Skin of body (tissue), 3 donors: ENCODE measurements at places on chromosomes 2 and 18. TPM values are rescaled to one million over a fixed set of nuclear protein-coding genes. Genes with fewer than 3 reads are reported as not detected.

The MBD5 gene
- total RNA-seq: 43.1 TPM

The CHRNA1 gene
- 4.2 TPM for total RNA-seq

GRCh38 chr18:3715231-3716080 is 265.5 kb downstream of the TGIF1 start:
- no peak for DNase-seq

- DNase-seq: no peak
Measured at GRCh38 chr2:56109994-56110393, 73.8 kb upstream of the CCDC85A start.

DNA sequence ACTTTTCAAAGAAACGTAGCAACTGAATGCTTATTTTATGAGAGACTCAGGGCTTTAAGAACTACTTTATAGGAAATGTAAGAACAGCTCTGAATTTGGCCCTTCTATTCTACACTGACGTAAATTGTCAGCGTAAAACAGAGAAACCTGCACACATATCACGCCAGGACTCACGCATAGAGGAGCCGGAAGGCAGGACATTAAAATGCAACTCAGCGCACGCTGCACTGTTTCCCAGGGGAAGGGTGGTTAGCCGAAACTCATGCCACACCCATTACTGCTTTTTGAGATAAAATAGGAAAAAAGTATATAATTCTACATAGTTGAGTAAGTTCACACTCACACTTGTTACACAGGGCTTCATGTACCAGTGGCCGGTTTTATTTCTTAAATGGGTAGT is 7.4 kb downstream of the TUBB6 start:
- no peak for DNase-seq

The GLB1L gene
- 6.8 TPM for total RNA-seq

GRCh38 chr2:178917555-178917954 is 110.3 kb upstream of the TTN start:
- DNase-seq: no peak

The PSMA8 gene
- not detected for total RNA-seq

The ABCG8 gene
- total RNA-seq: under 0.01 TPM

- no peak for DNase-seq
Measured at GRCh38 chr2:219573166-219573565, 1.1 kb downstream of the INHA start.

The ATP6V1B1 gene
- total RNA-seq: 2.3 TPM

- DNase-seq: no peak
Measured at GRCh38 chr18:55152801-55153200, 193.5 kb upstream of the CCDC68 start.

The ACADL gene
- total RNA-seq: 3.6 TPM

The FAP gene
- 64.6 TPM for total RNA-seq

DNA sequence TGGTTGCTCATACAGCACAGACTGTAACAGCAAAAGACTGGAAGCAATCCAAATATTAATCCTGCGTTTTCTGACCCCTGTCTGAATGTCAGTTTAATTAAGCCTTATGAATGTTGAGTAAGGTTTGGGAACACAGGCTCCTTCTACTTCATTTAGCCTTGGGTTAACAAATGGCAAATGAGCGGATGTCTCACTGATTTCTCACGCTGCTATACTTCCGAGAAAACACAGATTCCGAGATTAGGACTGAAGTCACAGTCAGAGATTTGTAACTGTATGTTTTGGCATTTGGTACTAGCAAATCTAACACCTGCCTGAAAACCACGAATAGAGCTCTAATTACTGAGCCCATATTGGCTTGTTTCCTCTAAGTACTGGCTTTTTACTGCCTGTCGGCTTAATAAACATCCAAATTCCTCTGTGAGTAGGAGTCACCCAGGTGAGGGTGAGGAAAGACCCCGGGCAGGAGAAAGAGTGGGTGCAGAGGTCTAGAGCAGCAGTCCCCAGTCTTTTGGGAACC is 10.6 kb downstream of the MC5R start:
- DNase-seq: no peak

DNA sequence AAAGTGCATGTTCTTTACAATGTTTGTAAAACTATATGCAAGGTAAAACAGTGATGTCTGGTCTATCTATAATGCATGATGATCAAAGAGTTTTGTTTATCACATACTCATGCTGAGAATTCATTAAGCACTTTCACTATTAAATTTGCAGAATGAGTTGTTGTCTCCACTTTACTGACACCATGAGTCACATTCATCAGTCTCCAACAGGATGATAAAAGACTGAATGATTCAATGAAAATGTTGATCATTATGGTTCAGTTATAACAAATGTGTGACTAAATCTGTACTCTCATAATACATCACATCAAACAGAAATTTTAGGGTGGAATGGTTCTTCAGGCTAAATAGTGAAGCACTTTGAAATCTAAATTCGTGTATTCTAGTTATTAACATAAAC is 129.0 kb downstream of the ERBB4 start:
- no peak for DNase-seq

- peak; percentile 88 for DNase-seq
Measured at GRCh38 chr2:118668431-118669424, 178.7 kb downstream of the EN1 start.

DNA sequence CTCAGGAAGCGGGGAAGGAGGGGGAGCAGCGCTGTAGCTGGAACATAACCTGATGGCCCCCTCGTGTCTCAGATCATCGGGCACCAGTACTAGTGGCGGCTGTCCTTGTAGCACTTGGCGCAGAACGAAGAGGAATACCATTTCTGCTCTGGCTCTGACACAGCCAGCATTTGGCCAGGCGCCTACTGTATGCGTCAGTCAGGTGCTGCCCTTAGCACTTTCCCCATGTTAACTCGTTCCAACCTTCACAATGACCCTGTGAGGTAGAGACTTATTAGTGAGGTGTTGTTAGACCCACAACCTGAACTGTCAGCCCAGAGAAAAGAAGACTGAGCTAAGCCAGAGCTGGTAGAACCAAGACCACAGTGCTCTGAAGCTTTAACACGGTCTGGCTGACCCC is 47.7 kb upstream of the EML6 start:
- DNase-seq: no peak

The C2orf66 gene
- 0.69 TPM for total RNA-seq

DNA sequence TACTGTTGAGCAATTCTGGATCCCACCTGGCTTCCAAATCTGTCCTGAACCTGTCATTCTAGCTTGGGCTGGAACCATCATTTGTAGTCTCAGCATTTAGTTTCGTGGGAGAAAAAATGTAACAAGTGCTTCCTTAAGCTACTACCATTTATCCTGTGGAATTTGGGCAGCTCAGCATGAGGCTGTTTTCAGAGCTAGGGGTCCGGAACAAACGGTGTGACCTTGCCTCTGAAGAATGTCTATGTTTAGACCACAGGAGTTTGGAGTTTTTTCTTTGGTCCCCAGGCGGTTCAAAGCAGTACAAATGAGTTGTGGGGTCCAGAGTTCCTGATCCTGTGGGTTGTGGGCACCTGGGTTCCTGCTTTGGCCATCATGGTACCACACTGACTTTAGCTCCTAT is 59.1 kb upstream of the TMEM178A start:
- DNase-seq: no peak

GRCh38 chr2:133456156-133456555 is 112.1 kb downstream of the NCKAP5 start:
- no peak for DNase-seq

DNA sequence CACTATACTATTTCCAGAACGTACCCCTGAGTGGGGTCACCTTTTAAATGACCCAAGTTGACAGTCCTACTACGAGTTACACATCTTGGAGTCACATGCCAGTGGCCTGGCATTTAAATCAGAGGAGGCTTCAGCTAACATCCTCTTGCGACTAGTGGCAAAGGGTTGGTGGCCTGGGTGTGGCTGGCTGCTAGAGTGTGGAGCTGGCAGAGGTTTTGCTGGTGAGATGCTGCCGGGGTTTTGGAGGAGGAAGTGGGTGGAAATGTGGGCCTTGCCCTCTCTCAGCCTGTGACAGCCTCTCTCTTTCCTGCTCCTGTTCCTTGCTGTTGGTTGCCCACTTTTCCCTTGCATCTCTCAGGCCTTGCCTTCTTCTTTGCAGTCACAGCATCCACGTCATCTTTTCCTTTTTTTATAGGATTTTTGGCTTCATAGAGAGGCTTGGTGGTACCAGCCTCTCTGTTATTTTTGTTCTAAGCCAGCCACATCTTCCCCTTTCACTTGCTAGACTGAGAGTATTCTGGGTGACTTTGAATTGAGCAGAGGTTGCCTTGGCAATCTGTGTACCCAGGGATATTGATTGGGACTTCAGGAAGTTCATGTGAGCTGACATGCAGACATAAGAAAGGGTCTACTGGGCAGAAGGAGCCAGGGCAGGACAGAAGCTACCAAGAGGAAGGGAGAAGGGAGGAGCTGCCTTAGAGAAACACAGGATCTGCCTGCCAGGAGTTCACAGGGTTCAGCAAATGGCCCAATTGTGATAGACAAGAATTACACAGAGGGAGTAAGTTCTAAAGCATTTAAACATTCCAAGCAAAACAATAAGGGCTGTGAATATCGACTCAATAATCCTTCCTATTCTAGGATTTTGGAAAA is 55.4 kb downstream of the CDC42EP3 start:
- DNase-seq: no peak

DNA sequence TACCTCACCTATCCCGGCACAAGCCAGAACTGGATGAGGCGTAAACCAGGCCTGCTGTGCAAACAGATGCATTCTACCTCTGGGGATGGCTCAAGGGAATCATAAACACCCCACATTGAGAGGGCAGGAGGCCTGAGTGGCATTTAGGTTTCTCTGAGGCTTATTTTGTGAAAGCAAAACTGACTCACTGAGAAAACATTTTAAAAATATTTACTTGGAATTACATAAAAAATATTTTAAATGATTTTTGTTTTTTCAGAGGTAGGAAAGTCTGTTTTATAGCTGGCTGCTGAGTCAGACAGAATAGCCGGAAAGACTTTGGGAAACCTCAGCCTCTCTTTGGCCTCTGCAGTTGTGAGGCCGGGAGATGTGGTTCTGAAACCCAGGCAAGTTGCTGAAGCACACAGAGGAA is 244.1 kb downstream of the NCKAP5 start:
- no peak for DNase-seq

DNA sequence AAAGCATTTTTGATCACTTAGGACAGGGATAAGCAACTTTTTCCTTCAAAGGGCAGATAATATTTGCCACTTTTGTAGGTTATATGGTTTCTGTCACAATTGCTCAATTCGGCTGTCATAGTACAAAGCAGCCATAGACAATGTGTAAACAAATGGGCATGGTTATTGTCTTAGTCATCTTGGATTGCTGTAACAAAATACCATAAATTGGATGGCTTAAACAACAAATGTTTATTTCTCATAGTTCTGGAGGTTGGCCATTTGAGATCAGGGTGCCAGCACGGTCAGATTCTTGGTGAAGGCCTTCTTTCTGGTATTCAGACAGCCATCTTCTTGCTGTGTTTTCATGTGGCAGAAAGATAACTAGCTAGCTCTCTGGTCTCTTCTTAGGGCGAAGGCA is 91.2 kb downstream of the TAF4B start:
- DNase-seq: no peak

DNA sequence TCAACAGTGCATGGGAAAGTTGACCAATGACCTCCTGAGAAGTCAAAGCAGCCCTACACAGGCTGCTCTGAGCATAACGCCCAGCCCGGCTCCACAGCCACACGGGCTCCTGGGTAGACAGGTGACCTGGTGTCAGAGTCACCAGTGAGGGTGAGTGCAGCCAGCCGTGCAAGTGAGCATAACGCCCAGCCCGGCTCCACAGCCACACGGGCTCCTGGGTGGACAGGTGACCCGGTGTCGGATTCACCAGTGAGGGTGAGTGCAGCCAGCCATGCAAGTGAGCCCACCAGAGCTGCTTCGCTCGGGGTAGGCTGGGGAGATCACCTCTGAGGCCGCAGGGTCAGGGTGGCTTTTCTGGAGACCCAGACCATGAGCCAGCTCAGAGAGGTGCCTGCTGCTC is 94.3 kb upstream of the TMEM18 start:
- no peak for DNase-seq

DNA sequence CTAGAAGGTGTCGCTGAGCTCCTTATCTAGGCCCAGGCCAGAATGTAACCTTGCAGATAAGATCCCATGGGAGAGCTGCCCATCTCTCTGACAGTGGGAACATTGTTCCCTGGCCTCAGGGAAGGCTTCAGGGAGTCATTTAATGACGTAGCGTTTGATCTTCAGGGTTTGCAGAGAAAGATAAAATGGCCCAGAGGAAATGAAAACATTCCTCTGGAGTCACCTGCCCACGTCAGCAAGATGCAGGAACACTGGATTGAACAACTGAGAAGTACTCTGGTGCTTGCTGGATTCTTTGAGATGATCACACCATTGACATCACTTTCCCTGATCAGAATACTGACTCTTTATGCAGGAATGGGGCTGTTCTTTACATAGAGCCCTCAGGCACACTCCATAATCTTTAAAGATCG is 51.6 kb downstream of the MAPK4 start:
- DNase-seq: no peak

DNA sequence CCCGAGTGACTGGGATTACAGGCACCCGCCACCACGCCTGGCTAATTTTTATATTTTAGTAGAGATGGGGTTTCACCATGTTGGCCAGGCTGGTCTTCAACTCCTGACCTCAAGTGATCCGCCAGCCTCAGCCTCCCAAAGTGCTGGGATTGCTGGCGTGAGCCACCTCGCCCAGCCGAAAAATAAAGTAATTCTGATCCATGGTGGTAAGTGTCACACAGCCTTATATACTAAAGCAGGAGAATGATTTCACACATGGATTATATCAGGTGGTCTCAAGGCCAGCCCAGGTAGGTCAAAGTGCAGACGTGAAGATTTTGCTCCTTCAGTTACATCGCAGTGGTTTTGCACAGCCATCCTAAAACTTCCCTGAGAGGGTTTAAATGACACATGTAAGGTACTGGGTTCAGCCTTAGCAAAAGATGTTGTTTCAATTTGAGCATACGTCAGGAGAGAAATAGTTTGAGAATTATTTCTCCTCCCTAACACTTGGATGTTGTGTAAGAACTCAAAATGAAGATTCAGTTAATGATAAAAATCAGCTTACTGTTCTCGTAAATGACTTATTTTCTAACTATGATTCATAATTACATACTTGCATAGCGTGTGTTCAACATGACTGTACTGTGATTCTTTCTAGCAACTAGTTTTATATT is 93.0 kb upstream of the SLC39A10 start:
- no peak for DNase-seq

The RIT2 gene
- total RNA-seq: not detected

The SLC5A7 gene
- 0.10 TPM for total RNA-seq

DNA sequence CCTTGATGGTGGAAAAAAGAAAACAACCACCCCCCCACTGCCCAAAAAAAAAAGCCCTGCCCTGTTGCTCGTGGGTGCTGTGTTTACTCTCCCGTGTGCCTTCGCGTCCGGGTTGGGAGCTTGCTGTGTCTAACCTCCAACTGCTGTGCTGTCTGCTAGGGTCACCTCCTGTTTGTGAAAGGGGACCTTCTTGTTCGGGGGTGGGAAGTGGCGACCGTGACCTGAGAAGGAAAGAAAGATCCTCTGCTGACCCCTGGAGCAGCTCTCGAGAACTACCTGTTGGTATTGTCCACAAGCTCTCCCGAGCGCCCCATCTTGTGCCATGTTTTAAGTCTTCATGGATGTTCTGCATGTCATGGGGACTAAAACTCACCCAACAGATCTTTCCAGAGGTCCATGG is 28.0 kb downstream of the MAL start:
- DNase-seq: no peak

The GREB1L gene
- 4.2 TPM for total RNA-seq

- no peak for DNase-seq
Measured at GRCh38 chr2:168974428-168974827, 56.7 kb downstream of the ABCB11 start.

The KIF1A gene
- total RNA-seq: 0.89 TPM
